ENCODE measurements at places on chromosomes 5 and 9.

GRCh38 chr9:36136272-36136893 lies at the start of gene GLIPR2:
Gene GLIPR2, plus strand, starts transcription at chr9:36136733. Its CDS starts 46 bp downstream, at chr9:36136779.
- peak; percentile 71 for DNase-seq

DNA sequence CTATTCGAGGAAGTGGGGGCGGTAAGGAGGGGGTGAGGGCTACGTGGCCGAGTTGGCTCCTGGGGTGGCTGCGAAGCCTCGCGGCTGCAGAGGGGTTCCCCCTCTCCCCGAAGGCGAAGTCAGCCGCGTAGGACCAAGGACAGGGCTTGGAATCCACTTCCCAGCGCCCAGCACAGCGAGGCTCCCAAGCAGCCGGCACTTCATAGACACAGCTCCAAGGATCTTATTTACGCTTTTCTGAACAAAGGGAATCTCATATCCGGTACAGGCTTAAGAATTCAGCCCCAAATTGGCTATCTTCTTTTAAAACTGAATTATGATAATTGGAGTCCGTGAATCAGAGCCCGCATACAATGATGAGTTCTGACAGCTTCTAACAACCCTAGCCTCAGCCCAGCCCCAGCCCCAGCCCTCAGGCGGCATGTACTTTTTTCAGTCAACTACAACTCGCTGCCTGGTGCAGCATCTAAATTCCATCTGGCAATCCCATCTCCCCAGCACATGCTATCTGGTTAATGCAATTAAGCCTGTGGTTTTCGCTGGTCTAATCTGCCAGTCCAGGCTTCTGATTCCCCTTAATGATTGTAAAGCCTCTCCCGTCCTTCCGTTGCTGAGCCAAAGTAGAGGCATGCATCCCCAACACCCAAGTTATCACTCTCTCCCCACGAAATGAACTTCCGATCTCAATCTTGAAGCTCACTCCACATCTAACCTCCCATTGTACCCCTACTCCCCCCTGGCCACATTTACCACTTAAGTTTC lies 1.0 kb downstream of the ELAVL2 start:
- peak; percentile 56 for DNase-seq

GRCh38 chr9:99967457-99967856 lies 61.0 kb downstream of the STX17 start:
- no peak for DNase-seq

DNA sequence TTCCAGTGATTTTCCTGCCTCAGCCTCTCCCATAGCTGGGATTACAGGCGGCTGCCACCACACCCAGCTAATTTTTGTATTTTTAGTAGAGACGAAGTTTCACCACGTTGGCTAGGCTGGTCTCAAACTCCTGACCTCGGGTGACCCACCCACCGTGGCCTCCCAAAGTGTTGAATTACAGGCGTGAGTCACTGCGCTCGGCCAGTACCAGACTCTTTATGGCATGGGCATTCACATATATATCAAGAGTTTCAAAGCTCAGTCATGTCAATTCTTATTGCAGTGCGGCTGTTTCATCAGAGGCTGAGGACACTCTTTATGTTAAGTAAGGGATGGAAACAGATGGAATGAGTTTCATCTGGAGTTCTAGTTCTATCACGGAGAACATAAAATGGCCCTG lies 315.2 kb upstream of the CDH6 start:
- no peak for DNase-seq

DNA sequence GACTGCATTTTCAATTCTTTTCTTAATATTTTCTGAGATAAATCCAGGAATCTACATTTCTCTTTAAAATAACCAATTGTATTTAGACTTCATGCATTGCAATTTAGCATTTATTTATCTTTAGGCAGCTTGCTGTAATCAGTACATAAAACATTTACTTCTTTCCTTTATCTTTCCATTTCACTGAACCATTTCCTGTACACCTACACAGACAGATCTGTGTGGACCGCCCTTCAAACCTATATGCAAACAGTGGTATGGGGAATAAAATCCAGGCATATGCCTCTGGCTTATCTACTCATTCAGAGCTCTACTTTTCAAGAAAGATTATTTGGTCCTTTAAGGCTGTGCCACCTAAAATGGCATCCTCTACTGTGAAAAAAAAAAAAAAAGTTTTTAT lies 640.0 kb downstream of the MAT2B start:
- DNase-seq = no peak

GRCh38 chr9:10251490-10251889 lies 361.3 kb downstream of the PTPRD start:
- no peak for DNase-seq

DNA sequence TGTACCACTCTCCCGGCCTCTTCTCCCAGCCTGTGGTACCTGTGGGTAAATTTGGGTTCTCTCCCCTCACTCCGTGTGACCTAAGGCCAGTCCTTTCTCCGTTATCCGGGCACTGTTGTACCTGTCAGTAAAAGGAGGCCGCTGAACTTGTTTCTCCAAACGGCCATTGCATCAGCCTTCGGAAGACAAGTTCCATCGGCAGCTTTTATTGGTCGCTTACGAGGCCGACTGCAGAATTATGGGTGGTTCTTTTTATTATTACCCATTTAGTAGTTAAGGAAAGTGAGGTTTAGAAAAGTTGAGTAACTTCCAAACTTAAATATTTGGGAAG lies 558 bp downstream of the GRPEL2 start:
- DNase-seq = no peak

- DNase-seq = no peak
Measured at GRCh38 chr9:19193029-19193324, 37.5 kb upstream of the DENND4C start.

- DNase-seq = no peak
Measured at GRCh38 chr5:173490681-173491080, 125.8 kb downstream of the BOD1 start.

GRCh38 chr9:7980041-7980440 lies 180.5 kb upstream of the DMAC1 start:
- no peak for DNase-seq

- no peak for DNase-seq
Measured at GRCh38 chr9:34133436-34133949, 7.0 kb upstream of the DCAF12 start.

DNA sequence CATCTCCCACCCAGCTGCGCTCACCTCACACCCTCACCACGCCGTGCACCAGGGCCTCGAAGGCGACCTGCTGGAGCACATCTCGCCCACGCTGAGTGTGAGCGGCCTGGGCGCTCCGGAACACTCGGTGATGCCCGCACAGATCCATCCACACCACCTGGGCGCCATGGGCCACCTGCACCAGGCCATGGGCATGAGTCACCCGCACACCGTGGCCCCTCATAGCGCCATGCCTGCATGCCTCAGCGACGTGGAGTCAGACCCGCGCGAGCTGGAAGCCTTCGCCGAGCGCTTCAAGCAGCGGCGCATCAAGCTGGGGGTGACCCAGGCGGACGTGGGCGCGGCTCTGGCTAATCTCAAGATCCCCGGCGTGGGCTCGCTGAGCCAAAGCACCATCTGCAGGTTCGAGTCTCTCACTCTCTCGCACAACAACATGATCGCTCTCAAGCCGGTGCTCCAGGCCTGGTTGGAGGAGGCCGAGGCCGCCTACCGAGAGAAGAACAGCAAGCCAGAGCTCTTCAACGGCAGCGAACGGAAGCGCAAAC lies 1.1 kb downstream of the POU4F3 start:
- DNase-seq = no peak

GRCh38 chr5:67200809-67201562 lies 4.4 kb upstream of the CD180 start:
- DNase-seq = no peak

- DNase-seq = no peak
Measured at GRCh38 chr5:56508249-56508648, 275.1 kb upstream of the ANKRD55 start.

DNA sequence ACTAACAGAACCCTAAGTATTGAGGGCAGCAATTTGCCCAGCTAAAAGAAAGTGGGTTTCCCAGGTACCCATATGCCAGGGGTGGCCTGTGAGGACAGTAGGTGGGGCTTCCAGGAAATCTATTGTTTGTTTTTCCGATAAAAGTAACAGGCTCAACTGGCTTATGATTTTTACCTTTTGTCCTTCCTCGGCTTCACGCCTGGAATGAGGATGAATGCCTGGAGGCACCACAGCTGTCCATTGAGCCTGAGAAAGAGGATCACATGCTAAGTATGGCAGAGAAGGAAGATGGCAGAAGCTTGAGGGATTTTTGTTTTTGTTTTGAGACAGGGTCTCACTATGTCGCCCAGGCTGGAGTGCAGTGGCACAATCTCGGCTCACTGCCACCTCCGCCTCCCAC lies 84.1 kb downstream of the KLF4 start:
- no peak for DNase-seq

DNA sequence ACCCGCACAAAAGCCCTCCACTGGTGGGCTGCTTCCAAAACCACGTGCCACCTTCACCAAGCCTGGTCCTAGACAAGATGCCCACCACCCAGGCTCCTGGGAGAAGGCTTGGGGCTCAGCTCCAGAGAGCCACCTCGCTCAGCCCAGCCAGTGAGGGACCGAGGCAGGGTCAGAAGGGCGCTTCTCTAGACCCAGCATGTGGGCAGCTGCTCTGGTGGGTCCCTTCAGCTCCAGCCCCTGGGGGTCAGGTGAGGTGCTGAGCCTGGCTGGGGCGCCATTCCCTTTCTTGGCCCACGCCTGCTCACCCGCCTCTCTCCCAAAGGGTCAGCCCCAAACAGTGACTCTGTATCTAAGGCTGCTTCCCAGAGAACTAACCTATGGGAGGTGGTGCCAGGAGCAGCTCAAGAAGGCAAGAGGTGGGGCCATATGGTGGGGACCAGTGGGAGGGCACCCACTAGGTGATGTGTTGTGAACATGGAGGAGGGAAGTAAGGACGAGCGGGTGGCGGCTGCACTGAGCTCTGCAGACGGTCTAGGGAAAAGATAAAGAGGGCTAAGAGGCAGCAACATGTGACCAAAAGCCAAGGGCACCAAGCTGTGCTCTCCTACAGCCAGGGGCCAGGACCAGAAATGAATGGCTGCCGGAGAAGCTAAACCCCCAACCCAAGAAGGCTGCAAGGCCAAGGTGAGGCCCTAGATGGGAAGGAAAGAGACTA lies 79.3 kb downstream of the CAMSAP1 start:
- DNase-seq = no peak

DNA sequence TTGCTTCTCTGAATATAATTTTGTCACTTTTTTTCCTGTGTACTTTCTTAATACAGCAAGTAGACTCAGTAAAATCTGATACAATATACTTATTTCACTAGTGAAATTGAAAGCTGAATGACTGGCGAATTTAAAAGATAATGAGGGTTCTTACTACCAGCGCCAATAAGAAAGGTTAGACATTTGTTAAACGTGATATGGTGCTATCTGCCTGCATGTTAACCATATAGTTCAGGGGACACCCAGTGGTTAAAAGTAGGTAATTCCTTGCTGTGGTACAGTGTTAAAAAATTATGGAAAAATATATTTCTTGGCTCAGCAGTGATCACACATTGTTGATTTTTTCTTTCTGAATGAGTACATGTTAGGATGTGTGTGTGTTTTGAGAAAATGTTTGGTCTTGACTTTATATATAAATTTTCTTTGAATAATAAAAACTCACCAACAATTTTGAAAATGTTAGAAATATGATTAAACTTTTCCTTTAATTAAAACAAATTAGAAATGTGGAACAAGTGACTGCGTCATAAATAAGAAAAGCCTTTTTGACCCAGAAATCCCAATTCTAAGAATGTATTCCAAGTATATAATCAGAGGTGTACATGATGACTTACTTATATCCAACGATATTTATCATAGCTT lies 25.8 kb downstream of the CAST start:
- peak; percentile 72 for DNase-seq

- DNase-seq = no peak
Measured at GRCh38 chr5:82111191-82111590, 139.4 kb downstream of the ATG10 start.

GRCh38 chr5:79936646-79937216 lies 54.3 kb downstream of the MTX3 start:
- no peak for DNase-seq

DNA sequence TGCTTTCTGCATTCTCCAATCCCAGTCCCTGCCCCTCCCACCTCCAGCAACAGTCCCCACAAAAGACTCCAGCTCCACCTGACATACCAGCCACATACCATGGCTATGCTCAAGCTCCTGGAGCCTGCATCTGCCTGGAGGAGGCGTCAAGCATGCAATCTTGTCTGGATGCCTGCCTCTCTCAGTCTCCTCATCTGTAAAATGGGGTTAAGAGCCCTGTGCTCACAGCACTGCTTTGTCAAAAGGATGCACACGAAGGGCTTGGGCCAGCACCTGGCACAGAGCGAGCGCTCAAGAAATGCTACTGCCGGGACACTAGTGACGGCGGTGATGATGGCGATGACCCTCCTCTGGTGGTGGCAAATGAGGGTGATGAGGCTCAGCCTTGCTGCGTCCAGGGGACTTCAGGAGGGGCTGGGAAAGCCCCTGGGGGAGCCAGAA lies 202.9 kb upstream of the IER5L start:
- no peak for DNase-seq

DNA sequence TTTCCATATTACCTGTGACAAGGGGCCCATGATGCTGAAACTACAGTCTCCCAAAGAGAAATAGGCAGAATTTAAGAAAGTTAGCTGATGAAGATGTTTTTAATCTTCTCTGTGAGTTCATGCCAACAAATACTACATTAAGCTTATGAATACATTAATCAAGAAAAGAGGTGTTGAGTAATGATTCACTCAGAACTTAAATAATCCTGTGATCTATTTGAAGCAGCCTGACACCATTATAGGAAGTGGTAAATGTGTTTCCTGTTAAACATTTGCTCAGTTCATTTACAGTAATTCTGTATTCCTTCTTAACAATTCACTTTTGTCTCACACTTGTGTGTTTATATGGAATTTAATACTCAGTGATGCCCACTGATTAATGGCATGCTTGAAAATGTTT lies 75.0 kb upstream of the IZUMO3 start:
- no peak for DNase-seq

- DNase-seq = no peak
Measured at GRCh38 chr9:8871796-8872445, 1072.3 kb upstream of the DMAC1 start.

DNA sequence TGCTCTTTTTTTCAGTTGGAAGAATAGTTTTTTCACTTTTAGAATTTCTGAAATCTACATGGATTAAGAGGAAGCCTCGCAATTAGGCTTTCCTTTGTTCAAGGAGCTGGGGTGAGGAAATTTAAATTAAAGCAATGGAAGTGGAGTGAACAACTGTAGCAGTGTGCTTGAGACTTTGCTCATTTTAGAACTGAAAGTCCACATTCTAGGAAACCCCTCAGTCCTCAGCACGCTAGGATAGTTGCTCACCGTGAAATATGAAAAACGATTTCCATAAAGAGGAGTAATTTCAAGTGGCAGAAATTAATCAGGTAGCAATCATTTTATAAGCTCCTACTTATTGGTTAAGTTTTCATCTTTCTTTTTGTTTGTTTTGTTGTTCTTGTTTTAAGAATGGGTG lies 243.0 kb upstream of the ITGA1 start:
- no peak for DNase-seq

Data from LHCN-M2 (cell line).